ENCODE measurements at places on chromosomes 7 and 10.

GRCh38 chr7:68148440-68148839 is 1151.8 kb downstream of the TYW1 start:
- DNase-seq: no peak

- no peak for DNase-seq
Observed at GRCh38 chr10:62916141-62916603, 100.0 kb upstream of the EGR2 start.

DNA sequence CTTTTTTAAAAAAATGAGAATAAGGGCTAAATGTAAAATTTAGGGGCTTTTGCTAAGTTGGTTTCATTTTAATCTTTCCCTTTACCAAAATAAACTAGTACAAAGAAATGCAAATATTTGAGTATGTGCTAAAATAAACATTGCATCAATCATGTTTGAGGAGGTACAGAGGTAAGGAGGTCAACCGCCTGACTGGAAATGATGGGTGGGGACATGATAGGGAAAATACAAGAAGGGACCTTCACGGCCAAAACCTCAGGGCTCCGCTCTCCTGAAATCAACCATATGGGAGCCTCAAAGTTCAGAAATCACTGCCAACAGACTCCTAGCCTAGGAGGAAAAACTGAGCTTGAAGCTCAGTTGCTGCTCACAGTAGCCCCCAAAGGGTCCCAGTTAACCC is 207.6 kb downstream of the AHR start:
- no peak for DNase-seq

DNA sequence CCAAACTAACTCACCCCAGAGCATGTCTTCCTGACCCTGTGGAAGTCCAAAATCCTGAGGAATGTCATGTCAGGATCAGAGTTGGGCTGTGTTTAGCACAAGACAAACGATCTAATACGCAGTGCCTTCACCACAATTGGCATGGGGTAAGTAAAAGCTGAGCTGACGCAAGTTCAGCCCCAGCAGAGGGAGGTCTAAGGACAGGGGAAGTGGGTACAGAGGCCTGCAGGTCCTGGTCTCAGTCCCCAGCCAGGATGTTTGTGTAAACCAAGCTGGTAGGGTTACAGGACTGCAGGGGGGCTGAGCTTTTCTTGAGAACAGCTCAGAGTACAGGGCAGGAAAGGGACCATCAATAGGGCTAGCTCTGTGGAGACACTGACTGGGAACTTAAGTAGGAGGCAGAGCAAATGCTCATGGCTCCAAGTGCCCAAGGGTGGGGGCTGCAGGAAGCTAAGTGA is 5.3 kb upstream of the KCNIP2 start:
- no peak for DNase-seq

GRCh38 chr7:94080551-94080950 is 76.4 kb upstream of the BET1 start:
- DNase-seq: no peak

GRCh38 chr10:11612021-11613001 is 861 bp upstream of the USP6NL start:
- no peak for DNase-seq

DNA sequence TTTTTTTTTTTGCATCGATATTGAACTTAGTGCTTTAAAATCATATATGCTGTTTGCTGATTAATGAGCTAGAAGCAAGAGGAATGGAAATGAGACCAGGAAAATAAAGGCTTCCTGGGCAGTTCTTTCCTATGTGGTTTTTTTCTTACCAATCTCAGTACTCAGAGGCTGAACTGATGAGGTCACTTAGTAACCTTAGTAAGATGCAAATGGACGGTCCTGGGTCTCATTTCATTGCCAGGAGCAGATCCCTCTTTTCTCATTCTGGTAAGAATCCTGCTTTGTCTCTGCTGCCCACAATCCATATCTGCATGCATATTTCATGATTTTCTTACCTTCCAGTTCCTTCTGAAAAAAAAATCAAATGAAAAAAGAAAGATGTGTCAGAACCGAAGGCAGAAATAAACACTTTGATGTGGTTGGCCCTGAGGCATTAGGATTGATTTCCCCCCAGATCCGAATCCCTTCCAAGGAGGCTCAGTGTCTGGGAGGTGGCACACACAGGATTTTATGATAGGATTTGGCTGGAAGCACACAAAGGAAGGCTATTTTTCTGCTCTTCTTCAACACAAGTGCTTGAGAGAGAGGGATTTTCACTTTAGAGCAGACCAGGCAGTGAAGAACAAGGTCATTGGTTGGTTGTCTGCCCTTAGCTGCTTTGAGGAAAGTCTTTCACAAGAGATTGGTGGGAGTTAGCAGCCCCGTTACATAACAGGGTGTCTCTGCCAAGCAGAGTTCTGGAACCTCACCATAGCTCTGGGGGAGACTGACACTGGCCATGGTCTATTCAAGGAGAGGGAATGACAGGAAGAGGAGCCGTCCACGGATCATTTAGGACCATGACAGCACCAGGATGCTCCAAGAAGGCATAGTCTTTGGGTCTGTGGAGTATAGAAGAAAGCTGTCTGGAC is 150.0 kb downstream of the CAMK1D start:
- DNase-seq: no peak
